ENCODE measurements at places on chromosomes 7 and 10.

GRCh38 chr7:95636140-95636940 is 40.0 kb upstream of the PDK4 start:
- no peak for DNase-seq

DNA sequence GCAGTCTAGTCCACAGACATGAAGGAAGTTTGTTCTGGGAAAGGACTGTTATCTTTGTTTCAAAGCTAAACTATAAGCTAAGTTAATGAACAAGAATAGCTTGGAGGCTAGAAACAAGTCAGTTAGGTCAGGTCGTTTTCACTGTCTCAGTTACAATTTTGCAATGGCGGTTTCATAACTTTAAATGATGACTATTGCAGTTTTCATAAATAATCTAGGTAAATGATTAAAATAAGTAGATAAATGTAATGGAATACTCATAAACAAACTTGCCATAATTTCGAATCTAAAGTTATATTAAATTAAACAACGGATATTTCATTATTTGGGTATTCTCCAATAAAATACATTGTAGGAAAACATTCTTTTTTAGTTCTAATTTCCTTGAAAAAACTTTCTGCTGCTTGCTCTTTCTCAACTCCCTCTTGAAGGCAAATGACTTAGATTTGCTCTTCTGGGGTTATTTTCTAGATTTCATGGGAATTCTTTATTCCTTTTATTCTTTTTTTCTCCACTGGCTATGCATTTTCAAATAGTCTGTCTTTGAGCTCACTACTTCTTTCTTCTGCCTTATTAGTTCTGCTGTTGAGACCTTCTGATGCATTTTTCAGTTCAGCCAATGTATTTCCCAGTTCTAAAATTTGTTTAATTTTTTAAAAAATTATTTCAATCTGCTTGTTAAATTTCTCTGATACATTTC is 103.8 kb upstream of the APBB1IP start:
- no peak for DNase-seq

- DNase-seq, result no peak
Measured at GRCh38 chr10:57692255-57692980, 575.3 kb downstream of the IPMK start.

GRCh38 chr7:2080477-2080876 is 152.3 kb downstream of the MAD1L1 start:
- DNase-seq, result no peak

GRCh38 chr10:103776878-103777591 is 78.3 kb downstream of the SH3PXD2A start:
- no peak for DNase-seq

DNA sequence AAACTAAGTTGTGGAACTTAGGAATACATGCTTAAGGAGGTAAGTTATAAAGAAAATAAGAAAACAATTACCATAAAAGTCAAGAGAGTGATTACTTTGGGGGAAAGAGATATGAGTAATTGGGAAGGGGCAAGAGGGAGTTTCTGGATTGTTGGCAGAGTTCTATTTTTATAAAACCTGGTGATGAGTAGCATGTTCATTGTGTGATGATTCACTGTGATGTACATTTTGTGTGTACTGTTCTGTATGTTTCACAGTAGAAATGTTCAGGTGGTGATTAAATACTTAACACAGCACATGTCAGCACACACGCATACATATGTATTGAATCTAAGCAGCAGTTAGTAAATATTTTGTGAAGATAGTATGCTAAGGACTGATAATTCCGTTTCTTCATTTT is 9.7 kb upstream of the OIT3 start:
- no peak for DNase-seq

DNA sequence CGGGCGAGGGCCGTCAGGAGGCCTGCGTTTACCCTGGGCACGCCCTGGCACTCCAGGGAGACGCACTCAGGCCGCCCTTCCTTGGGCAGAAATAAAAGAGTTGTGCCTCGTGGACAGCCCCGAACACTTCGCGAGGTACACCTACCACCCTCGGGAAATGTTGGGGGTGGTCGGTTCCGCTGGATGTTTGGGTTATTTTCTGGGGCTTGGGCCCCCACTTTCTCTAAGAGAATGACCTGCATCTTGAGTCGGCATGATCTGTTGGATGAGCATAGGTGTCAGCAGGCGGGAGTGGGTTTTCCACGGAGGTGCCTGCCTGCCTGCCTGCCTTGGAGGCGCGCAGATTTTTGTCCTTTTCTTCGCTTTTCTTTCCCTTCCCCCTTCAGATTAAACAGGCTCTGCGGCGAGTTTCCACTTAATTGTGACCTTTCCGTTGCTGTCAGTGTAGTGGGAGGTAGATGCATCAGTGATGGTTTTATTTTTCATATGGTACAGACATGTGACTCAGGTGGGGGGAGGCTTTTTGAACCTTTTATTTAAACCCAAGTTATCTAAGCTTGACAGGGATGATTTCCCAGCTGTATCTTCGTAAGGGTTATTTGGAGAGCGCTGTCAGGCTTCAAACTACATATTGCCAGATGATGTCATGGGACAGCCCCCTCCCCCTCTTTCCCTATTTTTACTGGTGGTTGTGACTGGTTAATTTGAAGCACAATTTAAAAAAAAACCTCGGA is 661 bp downstream of the HECTD2 start:
- DNase-seq, result no peak

GRCh38 chr10:96984541-96985131 is 152.5 kb downstream of the LCOR start:
- no peak for DNase-seq

DNA sequence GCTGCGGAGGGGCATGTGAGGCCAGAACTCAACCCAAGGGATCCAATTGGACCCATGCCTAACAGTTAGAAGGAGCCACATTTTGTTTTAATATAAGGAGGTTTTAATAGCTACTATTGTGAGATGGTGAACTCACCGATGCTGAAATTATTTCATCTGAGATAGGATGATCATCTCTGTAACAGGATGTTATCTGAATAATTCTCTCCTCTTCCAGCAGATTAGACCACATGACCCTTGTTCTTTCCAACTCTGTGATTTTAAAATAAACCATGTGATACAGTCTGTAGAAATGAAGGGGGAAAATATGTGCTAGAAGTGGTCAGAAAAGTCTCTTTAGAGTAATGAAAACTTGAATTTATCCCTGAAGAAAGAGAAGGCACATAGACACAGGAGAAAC is 385.8 kb downstream of the LRMDA start:
- no peak for DNase-seq

- no peak for DNase-seq
Measured at GRCh38 chr7:139942636-139943035, 113.6 kb downstream of the TBXAS1 start.

DNA sequence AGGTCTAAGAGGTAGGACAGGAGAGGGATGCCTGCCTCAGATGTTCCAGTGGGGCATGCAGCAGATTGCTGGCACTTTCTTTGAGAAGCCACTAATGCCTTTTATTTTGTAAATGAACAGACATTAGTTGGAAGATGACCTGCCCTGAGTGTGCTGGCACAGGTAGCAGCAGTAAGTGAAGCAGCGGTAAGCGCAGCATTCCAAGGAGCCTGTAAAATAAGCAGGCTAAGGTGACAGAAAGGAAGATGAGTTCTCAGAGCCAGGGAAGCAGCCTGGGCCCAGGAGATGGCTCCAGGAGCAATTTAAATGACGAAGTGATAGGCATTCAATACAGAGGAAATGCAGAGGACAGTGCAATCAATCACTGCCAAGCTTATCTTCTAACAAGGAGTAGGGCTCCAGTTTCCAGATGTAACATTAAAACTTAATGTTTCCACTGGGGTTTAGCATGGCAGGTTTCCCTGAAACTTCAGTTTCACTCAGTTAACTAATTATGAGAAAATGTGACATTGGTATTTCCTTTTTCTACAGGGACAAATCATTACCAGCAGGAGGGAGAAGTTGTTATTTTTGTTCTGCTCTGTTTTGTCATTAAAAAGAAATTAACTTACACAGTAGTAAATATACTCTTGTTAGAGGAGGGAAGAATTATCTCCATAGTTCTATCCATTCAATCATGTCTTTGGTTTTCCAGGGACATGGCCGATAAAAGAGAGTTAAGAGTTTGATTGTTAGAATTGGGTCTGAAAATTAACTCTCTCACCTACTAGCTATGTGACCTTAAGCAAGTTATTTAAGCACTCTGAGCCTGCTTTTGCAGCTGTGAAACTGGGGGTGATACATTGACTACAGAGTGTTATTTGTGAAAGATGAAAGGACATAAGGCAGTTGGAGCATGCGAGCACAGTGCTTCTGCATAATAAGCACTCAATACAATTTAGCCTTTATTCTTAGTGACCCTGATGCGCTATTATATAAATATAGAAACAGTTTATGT is 96.6 kb upstream of the PTN start:
- no peak for DNase-seq

- DNase-seq, result no peak
Measured at GRCh38 chr7:48760528-48761265, 163.7 kb upstream of the CDC14C start.

GRCh38 chr10:128701381-128701780 is 575.2 kb upstream of the MKI67 start:
- DNase-seq, result no peak

- no peak for DNase-seq
Measured at GRCh38 chr7:93544691-93545090, 29.8 kb downstream of the CALCR start.

DNA sequence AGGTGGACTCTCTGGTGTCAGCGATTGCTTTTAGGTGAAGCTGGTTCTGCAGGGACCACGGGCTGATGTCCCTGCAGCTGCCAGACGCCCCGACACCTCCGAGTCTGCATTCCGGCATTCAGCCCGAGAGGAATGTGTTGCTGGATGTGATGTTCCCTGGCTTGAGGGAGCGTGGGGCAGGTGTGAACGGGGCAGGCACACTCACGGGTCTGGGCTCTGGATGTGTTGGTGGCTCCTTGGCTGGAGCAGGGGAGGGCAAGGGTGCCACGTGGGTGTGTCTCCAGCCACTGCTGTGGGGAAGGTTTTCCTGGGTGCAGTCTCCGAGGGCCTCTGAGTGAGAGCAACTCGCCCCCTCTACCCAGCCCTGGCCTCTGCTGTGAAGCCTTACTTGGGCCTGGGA is 140.5 kb downstream of the CAMK1D start:
- DNase-seq, result no peak

DNA sequence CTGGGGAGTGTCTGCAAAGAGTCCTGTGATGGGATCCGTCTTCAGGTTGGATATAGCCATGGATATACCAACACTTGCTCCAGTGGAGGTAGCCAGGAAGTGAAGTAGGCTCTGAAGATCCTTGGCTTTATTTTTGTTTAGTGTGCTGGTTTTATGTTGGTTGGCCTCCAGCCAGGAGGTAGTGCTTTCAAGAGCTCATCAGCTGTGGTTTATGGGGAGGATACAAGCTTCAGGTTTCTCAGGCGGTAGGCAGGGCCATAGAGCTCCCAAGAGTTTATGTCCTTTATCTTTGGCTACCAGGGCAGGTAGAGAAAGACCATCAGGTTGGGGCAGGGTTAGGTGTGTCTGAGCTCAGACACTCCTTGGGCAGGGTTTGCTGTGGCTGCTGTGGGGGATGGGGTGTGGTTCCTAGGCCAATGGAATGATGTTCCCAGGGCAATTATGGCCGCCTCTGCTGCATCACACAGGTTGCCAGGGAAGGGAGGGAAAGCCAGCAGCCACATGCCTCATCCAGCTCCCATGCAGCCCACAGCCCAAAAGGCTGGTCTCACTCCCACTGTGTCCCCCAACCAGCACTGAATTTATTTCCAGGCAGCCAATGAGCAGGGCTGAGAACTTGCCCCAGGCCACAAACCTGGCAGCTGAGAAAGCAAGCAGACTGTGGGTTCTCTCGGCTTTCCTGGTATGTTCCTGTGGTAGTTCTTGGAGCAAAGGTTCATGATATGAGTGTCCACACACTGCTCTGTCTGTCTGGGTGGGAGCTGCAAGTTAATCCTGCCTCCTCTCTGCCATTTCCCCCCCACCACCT is 67.0 kb upstream of the PRLHR start:
- DNase-seq, result no peak

DNA sequence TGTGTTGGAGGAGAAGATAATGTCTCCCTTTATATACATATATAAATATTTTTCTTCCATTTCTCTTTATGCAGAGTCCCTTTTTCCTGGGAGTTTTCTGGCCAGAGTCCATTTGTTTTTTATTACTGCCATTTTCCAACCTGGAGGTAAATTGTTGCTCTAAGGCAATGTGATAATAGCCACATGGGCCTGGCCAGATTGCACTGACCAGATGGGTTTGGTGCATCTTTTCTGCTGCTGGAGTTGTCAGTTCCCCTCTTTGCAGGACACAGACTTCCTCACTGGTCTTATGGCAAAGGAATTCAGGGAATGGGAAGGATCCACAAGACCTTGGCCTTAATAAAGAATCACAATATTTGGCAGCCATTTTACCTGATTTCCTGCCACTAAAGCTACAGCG is 254.9 kb downstream of the SORCS3 start:
- DNase-seq, result no peak

DNA sequence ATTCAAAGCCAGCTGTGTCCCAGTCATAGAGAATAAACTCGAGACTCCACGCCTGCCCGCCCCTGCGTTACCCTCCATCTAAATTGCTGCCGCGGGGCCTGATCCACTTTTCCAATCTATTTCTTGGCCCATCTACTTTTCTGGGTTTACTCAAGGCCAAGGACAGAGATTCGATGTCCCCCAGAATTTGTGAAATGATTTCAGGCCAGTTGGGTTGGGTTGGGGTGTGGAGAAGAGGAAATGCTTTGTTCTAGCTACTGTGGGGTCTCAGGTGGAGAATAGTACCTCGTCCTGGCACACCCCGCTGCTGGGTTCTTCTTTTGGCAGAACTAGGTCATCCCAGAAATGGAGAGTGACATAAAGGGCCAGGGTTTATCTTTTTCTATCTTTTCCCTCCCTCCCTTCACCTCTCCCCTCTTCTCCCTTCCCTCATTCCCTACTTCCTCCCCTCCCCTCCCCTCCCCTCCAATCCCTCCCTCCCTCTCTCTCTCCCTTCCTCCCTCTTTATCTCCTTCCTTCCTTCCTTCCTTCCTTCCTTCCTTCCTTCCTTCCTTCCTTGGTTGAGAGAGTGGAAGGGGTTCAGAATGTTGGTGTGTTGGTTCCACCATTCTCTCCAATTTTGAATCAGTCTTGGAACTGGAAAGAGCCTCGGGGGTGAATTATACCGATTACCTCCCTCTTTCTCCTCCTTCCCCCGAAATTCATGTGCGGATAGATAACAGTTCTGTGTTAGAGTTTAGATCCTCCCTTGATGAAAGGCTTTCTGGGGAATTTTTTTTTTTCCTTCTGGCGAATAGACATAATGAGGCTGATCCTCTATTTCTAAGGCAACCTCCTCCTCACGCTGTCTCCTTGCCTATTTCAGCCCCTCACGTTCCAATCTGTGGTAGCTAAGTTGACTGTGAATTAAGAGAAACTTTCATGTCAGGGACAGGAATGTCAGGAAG is 1.2 kb upstream of the TMEM229A start:
- DNase-seq, result no peak

DNA sequence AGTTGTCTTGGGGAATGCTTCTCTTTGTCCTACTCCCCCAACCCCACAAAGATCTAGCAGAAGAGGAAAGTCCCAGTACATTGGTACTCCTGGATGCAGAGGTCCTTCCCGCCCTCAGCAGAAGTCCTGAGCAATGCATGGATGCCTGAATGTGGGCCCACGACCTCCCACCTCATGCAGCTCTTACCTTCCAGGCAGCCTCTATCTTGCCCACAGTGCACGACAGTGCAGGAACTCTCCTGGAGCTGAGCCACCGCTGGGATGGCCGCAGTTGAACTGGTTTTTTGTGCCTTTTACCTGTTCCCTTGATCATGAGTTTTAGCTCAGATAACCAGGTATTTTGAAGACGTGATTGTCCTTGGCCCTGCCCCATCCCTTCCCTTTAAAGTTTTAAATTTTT is 37.9 kb downstream of the LRRC4 start:
- no peak for DNase-seq

GRCh38 chr7:5455581-5456219 is 32.1 kb upstream of the TNRC18 start:
- no peak for DNase-seq

Measured in hypothalamus (tissue), 51 donors.